Stimulated activated CD4-positive, alpha-beta T cell treated with anti-CD3 and anti-CD28 coated beads, Interleukin-2, amount 100 ng/mL, for 4 hours (primary cell): ENCODE measurements at places on chromosomes 1 and 21.

- peak; percentile 74 for DNase-seq
Observed at GRCh38 chr21:29195981-29196669, 65.7 kb downstream of the MAP3K7CL start.

GRCh38 chr1:83796409-83796808 lies 202.5 kb downstream of the TTLL7 start:
- DNase-seq: no peak

- DNase-seq: peak; percentile 48
Observed at GRCh38 chr1:212012034-212012740, 23.2 kb downstream of the INTS7 start.

DNA sequence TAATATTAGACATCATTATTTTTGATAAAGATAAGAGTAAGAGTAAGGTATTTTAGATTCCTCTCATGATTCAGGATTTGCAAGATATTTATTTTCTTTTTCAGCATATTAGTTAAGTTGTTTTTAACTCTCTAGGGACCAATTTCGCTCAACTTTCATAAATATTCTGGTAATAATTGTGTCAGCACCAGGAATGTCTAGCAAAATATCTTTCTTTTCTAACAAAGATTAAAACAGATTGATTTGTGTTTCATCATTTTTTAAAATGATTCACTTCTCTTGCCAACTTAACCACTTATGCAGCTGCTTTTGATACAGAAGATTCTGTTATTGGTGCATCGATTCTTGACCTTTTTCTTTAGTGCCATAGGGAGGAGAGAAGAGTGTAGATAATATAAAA lies 172.8 kb upstream of the PTGFR start:
- DNase-seq: no peak

DNA sequence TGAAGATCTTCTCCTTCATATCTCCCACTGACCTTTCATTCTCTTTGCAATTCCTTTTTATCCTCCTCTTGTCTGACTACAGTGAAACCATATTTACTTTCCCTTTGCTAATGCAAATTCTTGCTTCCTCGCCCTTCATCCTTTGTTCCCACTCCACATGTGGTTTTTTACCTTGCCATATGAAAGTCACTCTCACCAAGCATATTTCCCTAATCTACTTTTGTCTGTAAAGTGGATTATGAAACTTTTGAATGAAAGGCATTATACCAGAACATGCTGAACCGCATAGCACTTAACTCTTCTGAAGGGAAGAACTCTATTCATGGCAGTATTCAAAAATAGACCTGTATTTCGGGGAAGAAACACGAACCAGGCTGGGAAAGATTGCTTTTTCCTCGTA lies 8.0 kb upstream of the TMPRSS15 start:
- DNase-seq: no peak
